Skeletal muscle cell (primary cell): ENCODE measurements at places on chromosomes 13 and 19.

GRCh38 chr13:23399347-23399746, 34.2 kb downstream of the SACS start:
- no peak for DNase-seq

GRCh38 chr13:83232626-83233025, 649.6 kb downstream of the SLITRK1 start:
- DNase-seq, result no peak

GRCh38 chr19:7544626-7545025, 9.1 kb downstream of the PNPLA6 start:
- no peak for DNase-seq

DNA sequence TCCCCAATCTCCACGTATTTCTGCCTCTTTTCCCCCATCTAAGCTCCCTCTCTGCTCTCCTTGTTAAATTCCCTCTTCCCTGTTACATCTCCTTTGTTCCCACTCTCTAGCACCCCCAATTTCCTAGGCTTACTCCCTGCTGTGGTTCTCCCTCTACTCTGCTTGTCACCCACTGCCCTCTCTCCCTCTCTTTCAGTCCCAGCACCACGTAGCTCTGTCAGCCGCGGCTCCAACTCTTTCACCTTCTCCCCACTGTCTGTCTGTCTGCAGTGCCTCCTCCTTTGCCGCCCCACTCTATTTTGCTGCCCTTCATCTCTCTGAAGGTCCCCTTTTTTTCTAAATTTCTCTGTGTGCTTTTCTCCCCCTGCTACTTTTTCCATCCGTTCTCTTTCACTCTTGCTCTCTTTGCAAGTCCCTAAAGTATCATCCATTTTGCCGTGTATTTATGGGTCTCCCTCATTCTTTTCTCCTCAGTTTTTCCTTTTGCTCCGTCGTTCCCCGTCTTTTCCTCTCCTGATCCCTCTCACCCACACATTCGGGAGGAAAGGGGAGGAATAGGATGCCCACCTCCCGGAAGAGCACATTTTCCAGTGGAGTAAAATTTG, 937 bp downstream of the ZNF841 start:
- DNase-seq, result no peak

DNA sequence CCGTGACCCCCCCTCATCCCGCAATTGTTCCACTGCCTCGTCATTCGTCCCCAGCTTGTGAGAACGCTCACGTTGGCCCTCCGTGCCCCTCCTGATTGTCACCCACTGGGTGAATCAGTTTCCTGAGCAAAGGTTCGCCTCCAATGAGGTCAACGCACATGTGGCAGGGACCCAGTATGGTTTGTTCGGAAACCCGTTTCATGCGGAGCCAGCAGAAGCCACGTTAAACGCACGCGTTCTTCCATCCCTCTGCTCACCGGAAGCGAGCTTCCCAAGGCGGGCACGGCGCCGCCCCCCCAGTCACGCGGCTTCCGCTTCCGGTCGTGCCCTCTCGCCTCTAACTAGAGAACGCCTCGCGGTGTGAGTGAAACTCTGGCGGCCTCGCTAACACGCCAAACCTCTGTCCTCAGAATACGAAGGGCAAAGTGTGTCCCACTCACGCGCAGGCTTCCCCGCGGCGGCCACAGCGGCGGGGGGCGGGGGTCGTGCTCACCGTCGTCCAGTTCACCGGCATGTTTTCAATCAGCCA, 18.0 kb upstream of the CFAP97D2 start:
- DNase-seq, result no peak

DNA sequence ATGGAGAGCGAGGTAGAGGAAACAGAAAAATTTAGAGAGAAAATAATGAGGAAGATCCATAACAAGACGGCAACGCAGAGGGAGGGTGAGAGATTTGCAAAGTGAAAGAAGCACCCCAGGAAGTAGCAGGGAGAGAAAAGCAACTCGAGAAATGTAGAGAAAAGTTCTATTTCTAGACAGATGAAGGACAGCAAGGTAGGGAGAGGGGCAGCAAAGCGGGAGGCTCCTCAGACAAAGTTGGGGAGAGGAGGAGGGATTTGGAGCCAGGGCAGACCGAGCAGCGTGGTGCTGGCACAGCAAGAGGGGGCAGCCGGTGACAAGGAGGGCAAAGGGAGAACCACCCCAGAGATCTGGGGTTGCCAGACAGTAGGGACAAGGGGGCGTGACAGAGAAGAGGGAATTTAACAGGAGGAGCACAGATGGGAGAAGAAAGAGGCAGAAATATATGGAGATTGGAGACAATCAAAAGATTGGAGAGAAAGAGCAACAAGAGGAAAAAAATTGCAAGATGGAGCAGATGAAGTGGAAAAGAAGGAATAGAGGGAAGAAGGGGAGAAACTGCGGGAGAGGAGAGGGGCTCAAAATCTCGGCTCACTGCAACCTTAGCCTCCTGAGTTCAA, 989 bp downstream of the ZNF766 start:
- no peak for DNase-seq

GRCh38 chr13:48726711-48727110, 73.0 kb downstream of the CYSLTR2 start:
- no peak for DNase-seq

GRCh38 chr13:78777976-78778375, 119.0 kb upstream of the OBI1 start:
- DNase-seq, result no peak
